ENCODE measurements at places on chromosomes 11 and 22. TPM values are rescaled to one million over a fixed set of nuclear protein-coding genes. Genes with fewer than 3 reads are reported as not detected.

Gene LAYN
- 15.0 TPM for total RNA-seq

Gene ST3GAL4
- 26.2 TPM for total RNA-seq

Gene RAB38
- 10.9 TPM for total RNA-seq

Gene YPEL4
- 3.1 TPM for total RNA-seq

Gene RAG2
- total RNA-seq, result not detected

Gene TMPRSS13
- 7.0 TPM for total RNA-seq

Gene KCTD14
- 12.3 TPM for total RNA-seq

Gene QSER1
- 27.6 TPM for total RNA-seq

Gene SHANK3
- 50.6 TPM for total RNA-seq

Gene DLAT
- 26.1 TPM for total RNA-seq

Gene TUB
- total RNA-seq, result 5.2 TPM

Gene MOV10L1
- total RNA-seq, result 0.56 TPM

Gene EXPH5
- total RNA-seq, result 34.9 TPM

Gene PATE2
- total RNA-seq, result not detected

Gene ANO9
- total RNA-seq, result 21.6 TPM

Gene ANKK1
- total RNA-seq, result 0.41 TPM

Gene ST14
- 61.1 TPM for total RNA-seq

Gene KCTD21
- 10.4 TPM for total RNA-seq

Gene ATG16L2
- total RNA-seq, result 104 TPM

Gene VSIG2
- total RNA-seq, result 30.5 TPM

Gene TRIM49
- total RNA-seq, result not detected

Gene CHADL
- 3.6 TPM for total RNA-seq

Gene MUC2
- not detected for total RNA-seq

Gene BARX2
- total RNA-seq, result 0.41 TPM

Gene TNNI2
- 17.7 TPM for total RNA-seq

Gene SLC1A2
- 3.4 TPM for total RNA-seq

Gene CHRDL2
- total RNA-seq, result 1.2 TPM

Gene KRTAP5-7
- not detected for total RNA-seq

Gene DNAJB7
- not detected for total RNA-seq

Gene TPP1
- total RNA-seq, result 231 TPM

Gene BCO2
- 8.9 TPM for total RNA-seq

Gene TRIM29
- 8.3 TPM for total RNA-seq

Measured in lower lobe of right lung (tissue), 2 donors.